Ureter (tissue), 1 donor: ENCODE measurements at places on chromosomes 2 and 18. TPM values are rescaled to one million over a fixed set of nuclear protein-coding genes. Genes with fewer than 3 reads are reported as not detected.

MC2R gene
- 0.60 TPM for total RNA-seq

ALPP gene
- not detected for total RNA-seq

SLC9A4 gene
- total RNA-seq = 23.5 TPM

IWS1 gene
- total RNA-seq = 43.5 TPM

IHH gene
- total RNA-seq = not detected

- DNase-seq = no peak
Measured at GRCh38 chr2:176079831-176080539, 3.8 kb downstream of the EVX2 start.

DNA sequence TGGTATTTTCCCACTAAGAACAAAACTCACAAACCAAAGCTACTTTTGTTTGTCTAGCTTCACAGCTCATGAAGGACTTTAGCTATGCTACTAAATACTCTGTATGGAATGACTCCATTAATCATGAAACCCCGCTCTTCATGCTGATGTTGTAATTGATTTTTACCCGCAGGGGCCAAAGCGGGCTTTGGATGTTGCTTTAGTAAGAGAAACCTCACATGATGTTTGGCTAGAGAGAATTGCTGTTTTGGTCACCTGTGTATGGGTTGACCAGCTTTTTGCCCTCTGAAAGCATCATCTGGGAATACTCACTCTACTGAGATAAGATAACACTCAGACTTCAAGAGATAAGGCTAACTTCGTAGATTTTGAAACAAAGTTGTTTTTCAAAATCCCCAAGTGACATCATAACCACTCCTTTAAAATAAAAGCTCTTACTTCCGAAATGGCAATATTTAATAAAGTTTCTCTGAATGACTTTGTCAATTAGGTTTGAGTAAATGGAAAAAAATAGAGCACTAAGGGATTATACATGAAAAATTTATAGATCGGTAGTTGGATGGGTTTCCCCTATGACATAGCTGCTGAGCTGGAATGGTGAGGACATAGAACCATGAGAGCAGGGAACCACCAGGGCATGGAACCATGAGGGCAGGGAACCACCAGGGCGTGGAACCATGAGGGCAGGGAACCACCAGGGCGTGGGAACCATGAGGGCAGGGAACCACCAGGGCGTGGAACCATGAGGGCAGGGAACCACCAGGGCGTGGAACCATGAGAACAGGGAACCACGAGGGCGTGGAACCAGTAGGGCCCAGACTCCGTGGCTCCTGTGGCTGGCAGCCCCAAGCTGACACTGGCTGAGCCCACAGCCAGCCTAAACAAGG lies 31.9 kb downstream of the ACKR3 start:
- DNase-seq = no peak

- DNase-seq = no peak
Measured at GRCh38 chr2:61774351-61774750, 79.5 kb downstream of the FAM161A start.

DNA sequence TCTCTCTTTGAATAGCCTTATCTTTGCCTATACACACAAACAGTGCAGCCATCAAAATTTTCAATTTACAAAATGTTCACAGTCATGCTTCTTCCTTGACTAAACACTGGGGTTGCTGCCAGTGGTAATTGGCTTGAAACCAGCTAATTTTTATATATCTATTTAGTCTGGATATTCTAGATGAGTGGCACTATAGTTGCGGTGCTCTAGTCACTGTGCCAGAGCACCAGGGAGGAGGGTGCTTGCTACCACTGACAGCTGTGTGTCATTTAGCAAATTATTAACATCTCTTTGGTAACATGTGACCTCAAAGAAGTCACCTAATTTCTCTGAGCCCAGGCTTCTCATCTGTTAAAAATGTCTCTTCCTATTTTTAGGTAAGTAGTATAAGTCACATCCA lies 130.4 kb downstream of the MEIS1 start:
- no peak for DNase-seq

DNA sequence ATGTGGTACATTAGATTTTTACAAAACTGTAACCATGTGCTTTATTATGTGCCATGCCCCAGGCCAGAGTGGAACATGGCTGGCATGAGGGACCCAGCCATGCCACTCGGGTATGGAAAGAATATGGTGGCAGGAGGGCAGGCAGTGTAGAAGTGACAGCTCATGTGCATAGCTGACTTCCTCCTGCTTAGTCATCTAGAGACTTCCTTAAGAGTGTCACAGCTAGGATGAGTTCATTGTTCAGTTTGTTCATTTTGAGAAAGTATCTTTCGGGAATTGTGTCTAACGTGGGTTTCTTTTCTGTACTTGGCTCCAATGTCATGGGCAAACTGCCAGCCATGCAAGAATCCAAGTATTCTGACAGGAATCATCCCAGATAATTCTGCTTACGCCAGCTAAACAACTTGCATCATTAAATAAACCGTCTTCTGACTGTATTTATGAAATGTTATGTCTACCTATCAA lies 94.3 kb upstream of the ITGB6 start:
- no peak for DNase-seq

DNA sequence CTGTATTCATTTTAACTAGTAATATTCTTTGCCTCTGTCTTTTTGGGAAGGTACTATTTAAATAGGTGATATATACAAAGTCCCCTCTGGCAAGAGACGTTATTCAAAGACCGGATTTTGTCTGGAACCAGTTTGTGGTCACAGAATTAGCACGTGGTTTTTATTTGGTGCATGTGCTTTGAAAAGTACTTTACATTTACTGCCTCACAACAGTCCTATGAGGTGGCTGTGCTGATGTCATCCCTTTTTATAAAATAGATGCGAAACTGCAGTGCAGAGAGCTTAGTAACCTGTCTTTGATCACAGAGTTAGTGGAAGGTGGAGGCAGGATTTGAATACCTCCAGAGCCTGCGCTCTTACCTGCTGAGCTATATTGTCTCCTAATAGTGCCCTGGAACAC lies 4.0 kb downstream of the LPIN1 start:
- no peak for DNase-seq

GRCh38 chr2:217076657-217077232 lies 216.9 kb upstream of the TNP1 start:
- DNase-seq = no peak

DNA sequence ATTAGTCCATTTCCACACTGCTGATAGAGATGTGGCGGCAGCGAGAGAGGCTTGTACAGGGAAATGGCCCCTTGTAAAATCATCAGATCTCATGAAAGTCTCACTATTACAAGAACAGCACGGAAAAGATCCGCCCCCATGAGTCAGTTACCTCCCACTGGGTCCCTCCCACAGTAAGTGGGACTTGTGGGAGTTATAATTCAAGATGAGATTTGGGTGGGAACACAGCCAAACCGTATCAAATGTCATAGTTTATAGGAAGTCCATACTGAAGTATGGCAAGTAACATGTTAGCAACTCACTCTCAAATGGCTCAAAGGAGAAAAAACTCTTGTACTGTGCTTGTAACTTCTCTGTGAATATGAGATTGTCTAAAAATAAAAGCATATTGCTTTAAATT lies 56.1 kb downstream of the FARP2 start:
- peak; percentile 48 for DNase-seq

DNA sequence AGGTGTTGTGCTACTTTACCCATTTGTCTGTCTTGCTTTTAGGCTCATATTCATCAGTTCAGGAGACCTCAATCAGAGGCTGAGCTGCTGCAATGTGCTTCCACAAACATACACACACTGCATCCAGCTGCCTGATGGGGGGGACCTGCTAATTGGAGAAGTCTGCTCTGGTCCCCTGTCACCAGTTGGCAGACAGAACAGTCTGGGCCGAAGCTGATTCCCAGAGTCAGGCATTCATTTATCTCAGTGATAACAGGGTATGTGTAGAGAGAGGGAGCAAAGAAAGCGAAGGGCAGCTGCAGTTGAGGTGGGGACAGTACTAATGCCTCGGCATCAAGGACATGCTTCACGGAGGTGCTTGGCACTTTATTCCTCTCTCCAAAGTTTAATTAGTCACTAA lies 584.3 kb upstream of the PIK3C3 start:
- DNase-seq = no peak

DNA sequence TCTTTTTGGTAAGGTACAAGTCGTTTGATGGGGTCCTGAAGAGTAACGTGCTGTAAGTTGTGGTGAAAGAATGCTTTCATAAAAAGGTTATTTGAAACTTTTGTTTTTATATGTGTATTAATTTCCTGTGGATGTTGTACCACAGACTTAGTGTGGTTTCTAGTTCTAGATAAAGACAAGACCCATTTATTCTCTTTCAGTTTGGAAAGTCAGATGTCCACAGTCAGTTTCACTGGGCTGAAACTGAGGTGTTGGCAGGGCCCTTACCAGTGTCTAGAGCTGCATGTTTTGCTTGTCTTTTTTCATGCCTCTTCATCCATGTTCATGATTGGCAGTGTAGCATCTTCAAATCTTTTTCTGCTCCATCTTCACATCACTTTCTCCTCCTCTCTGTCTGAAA lies 22.1 kb upstream of the DOCK10 start:
- no peak for DNase-seq

DNA sequence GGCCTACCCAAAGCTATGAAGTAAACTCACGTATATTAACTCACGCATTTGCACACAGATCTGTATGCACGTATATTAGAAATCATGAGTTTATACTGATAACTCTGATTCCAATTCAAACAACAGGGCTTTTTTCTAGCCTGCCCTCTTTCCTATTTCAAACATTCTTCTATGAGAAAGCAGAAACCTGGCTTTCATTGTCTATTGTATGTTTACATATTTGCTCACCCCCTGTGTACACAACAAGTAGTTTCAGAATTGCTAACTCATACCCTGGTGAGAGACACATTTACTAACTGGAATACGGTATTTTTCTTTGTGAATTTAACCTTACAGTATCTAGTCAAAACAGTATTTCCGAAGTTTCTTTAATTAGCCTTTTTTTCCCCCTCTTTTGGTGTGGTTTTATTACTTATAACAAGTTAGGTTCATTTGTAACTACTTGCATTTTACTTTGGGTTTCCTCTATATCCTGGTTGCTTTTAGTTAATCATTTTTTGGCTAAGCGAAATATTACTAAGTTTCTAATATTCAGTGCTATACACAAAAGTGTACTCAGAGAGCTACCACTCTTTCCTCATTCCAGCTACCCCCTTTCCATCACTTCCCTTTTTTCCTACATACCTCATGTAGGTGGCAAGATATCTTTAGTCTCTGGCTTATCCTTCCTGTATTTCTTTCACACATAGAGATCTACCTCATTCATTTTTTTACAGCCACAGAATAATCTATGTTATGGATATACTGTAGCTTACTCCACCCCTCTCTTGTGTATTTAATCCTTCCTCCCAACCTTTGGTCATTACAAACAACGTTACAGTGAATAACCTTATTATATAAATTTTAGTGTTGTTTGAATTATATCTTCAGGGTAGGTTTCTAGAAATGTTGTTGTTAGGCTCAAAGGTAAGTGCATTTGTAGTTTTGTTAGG lies 112.7 kb upstream of the BCL2L11 start:
- DNase-seq = no peak
